ENCODE measurements at places on chromosomes 1 and 21. TPM values are rescaled to one million over a fixed set of nuclear protein-coding genes. Genes with fewer than 3 reads are reported as not detected.

- DNase-seq, result no peak
These were observed 253.4 kb downstream of the RHOU start for GRCh38 chr1:228988664-228989063.

Gene CFAP107
- 0.62 TPM for total RNA-seq

GRCh38 chr1:85445906-85446305 is 19.1 kb downstream of the DDAH1 start:
- no peak for DNase-seq

Gene TNFRSF9
- total RNA-seq, result 0.13 TPM

Gene FCRL4
- not detected for total RNA-seq

- DNase-seq, result no peak
These were observed 158.5 kb downstream of the DNM3 start for GRCh38 chr1:171999756-172000155.

Gene ZSWIM5
- 0.35 TPM for total RNA-seq

Data from muscle of leg (tissue), 16 donors.